ENCODE measurements at places on chromosomes 4 and X.

GRCh38 chr4:84238247-84239090 lies 260.6 kb downstream of the NKX6-1 start:
- H3K36me3 ChIP-seq: no peaks in the 10 kb centered on the region
- H3K4me3 ChIP-seq: no peak overlapping the region
- DNase-seq: no peak

- no peak overlapping the region for H3K4me3 ChIP-seq
- DNase-seq: no peak
- no peaks in the 10 kb centered on the region for H3K36me3 ChIP-seq
- peaks cover 1% of the 10 kb centered on the region for H3K4me1 ChIP-seq
- H3K27me3 ChIP-seq: no peaks in the 10 kb centered on the region
Observed at GRCh38 chr4:80096175-80096850, 23.3 kb upstream of the ANTXR2 start.

DNA sequence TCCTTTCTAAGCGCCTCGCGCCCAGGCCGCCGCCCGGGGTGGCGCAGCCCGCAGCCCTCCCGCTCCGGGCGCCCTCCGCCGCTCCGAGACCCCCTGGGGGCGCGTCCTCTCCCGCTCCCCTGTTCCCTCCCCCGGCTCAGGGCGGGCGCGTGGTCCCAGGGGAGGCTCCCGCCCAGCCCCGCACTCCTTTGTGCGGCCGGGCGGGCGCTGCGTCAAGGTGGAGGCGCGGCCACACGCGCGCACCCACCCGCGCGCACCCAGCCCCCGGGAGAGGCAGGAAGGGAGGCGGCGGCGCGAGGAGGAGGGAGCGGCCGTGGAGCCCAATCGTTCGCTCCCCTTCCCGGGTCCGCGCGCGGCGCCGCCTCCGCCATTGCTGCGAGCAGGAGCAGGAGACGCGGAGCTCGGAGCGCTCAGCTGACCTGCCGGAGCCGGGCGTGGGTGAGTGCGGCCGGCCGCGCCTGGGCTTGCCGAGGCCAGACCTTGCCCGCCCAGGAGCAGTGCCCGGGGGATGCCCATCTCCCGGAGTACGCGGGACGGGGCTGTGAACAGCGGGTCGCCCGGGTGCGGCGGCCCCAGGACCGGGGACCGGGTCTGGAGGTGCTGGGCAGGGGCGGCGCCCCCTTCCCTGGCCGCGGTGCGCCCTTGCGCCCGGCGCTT lies at the start of gene NSG1:
Gene NSG1 (plus strand): TSS at position 367 of the 657 bp plus-strand sequence. CDS start 528 bp downstream, outside the sequence.
- peak within 1 kb of the TSS; percentile 60 for H3K4me3 ChIP-seq
- peak; percentile 48 for DNase-seq
- no peaks in the 10 kb centered on the region for H3K36me3 ChIP-seq
- H3K4me1 ChIP-seq: peaks cover 24% of the 10 kb centered on the region
- no peak within 1 kb of the TSS for H3K27ac ChIP-seq
- peaks cover 84% of the 10 kb centered on the region for H3K27me3 ChIP-seq

DNA sequence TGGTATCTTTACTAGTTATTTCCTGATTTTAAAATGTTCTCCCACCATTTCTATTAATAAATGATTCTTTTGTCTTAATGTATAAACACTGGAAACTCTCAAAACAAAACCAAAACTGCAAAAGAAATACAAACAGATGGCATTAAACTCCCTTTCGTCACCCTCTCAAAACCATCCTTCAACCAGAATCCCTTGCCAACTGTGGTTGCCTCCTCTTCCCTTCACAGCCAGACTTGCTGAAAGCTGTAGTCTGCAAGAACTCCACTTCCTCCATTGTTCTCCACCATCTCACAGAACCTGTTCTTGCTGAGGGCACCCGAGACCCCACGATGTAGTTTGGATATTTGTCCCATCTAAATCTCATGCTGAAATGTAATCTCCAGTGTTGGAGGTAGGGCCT lies 96.5 kb downstream of the WWC2 start:
- no peak overlapping the region for H3K4me3 ChIP-seq
- DNase-seq: no peak
- H3K27me3 ChIP-seq: no peaks in the 10 kb centered on the region
- H3K36me3 ChIP-seq: peaks cover 8% of the 10 kb centered on the region
- H3K4me1 ChIP-seq: peaks cover 9% of the 10 kb centered on the region

- H3K36me3 ChIP-seq: no peaks in the 10 kb centered on the region
- H3K4me1 ChIP-seq: peaks cover 2% of the 10 kb centered on the region
- H3K27me3 ChIP-seq: no peaks in the 10 kb centered on the region
- DNase-seq: peak; percentile 71
- peak overlapping the region; percentile 63 for H3K27ac ChIP-seq
- no peak overlapping the region for H3K4me3 ChIP-seq
Observed at GRCh38 chr4:175421506-175421905, 390.6 kb downstream of the GPM6A start.

DNA sequence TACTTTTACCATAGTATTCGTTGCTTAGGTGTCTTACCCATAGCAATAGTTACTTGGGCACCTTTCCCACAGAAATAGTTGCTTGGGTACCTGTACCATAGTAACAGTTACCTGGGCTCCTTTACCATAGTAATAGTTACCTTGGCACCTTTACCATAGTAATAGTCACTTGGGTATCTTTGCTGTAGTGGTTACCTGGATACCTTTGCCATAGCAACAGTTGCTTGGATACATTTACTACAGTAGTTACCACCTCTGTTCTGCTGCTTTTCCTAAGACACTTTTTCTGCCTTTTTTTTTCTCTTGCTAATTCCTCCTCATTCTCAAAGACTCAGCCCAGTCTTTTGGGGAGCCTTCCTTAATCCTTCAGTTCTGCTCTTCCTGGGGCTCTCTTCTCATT lies 272.8 kb upstream of the PUDP start:
- DNase-seq: no peak
- no peaks in the 10 kb centered on the region for H3K27me3 ChIP-seq
- H3K27ac ChIP-seq: no peak overlapping the region
- no peaks in the 10 kb centered on the region for H3K4me1 ChIP-seq
- no peaks in the 10 kb centered on the region for H3K36me3 ChIP-seq

DNA sequence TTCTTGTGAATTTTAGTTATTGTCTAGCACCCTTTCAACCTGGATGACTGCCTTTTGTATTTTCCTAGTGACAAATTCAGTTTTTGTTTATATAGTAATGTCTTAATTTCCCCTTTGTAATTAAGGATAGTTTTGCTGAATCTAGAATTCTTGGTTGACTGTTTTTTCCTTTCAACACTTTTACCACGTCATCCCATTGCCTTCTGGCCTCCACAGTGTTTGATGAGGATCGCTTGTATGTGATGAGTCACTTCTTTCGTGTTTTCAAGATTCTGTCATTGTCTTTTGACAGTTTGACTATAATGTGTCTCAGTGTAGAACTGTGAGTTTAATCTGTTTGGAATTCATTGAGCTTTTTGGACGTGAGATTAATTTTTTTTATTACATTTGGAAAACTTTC lies 30.1 kb downstream of the KDM6A start:
- H3K4me3 ChIP-seq: no peak overlapping the region
- no peak overlapping the region for H3K27ac ChIP-seq
- H3K27me3 ChIP-seq: no peaks in the 10 kb centered on the region
- H3K36me3 ChIP-seq: no peaks in the 10 kb centered on the region

DNA sequence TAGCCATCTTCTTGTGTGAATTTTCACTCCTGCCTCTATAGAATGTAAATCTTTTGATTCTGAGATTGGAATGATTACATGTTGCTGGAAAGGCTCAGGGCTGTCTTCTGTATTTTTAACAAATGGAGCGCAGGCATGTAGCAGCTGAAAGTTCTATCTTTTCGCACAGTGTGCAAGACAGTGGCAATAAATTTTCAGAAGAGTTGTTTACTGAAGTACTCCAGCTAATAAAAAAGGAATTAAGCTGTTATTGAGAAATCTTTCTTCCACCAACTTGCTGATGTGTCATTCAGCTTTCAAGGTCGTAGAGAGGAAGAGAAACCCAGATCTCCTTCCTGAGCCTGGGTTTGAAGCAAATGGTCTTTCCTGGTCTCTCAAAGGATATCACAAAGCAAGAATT lies 122.0 kb upstream of the PUDP start:
- no peaks in the 10 kb centered on the region for H3K27me3 ChIP-seq
- peak; percentile 69 for DNase-seq
- no peak overlapping the region for H3K27ac ChIP-seq
- no peaks in the 10 kb centered on the region for H3K36me3 ChIP-seq
- no peak overlapping the region for H3K4me3 ChIP-seq
- no peaks in the 10 kb centered on the region for H3K4me1 ChIP-seq

- DNase-seq: no peak
- H3K4me1 ChIP-seq: peaks cover 3% of the 10 kb centered on the region
- no peaks in the 10 kb centered on the region for H3K27me3 ChIP-seq
- peak overlapping the region; percentile 32 for H3K27ac ChIP-seq
Observed at GRCh38 chr4:180134091-180134866, 2108.9 kb upstream of the TENM3 start.

DNA sequence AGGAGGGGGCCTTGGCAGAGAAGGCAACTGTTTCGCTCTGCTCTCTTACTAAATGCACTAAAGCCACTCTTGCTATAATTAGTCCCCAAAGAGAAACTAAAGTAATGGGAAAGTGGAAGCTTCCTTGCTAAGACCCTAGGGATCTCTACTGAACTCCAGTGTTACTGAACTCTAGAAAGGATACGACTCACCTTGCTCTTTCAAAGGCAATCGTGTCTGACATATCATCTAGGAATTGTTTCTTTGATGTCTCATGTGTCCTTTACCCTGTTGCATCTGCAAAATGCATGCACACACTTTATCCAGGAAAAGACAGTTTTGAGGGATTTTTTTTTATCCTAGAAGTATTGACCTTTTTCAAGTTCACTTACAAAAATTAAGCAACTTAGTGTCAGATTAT lies 148.1 kb upstream of the FAM9B start:
- no peaks in the 10 kb centered on the region for H3K4me1 ChIP-seq
- no peaks in the 10 kb centered on the region for H3K36me3 ChIP-seq
- no peak overlapping the region for H3K4me3 ChIP-seq
- DNase-seq: peak; percentile 13

- H3K27ac ChIP-seq: no peak overlapping the region
- H3K4me1 ChIP-seq: no peaks in the 10 kb centered on the region
- no peaks in the 10 kb centered on the region for H3K27me3 ChIP-seq
- H3K4me3 ChIP-seq: no peak overlapping the region
- no peak for DNase-seq
- no peaks in the 10 kb centered on the region for H3K36me3 ChIP-seq
Observed at GRCh38 chr4:103757631-103758030, 37.8 kb upstream of the TACR3 start.

DNA sequence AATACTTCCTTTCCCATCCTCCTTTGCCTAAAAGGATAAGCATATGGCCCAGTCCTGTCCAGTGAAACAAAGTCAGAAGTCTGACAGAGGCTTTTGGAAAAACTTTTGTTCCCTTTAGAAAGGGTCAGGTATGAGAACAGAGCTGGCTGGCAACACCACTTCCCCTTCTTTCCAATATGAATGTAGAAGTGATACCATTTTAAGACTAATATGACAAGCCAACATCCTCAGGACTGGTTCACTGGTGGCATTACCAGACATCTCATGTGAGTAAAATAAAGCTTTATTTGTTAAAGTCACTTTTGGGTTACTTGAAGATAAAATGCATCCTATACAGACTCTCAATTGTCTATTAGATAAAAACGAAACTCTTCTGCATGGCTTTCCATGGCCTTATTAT lies 83.6 kb upstream of the PTCHD1 start:
- H3K4me3 ChIP-seq: no peak overlapping the region
- no peaks in the 10 kb centered on the region for H3K27me3 ChIP-seq
- DNase-seq: no peak
- H3K4me1 ChIP-seq: no peaks in the 10 kb centered on the region

DNA sequence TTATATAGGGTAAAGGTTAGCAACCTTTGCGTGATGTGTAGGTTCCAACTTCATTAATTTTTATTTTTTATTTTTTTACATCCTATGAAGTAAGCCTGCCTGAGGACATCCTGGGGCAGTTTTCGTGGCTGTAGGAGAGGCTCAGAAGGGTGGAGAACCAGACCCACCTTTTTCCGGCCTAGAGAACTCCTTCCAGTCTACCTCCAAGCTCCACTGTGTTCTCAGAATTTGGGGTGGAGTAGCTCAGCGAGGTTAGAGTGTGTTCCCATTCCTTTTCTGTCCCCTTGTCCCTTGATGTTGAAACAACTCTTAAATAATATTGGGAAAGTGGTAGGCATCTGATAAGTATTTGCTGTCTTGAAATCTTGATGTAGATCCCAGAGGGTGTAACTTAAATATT lies 32.4 kb downstream of the MTHFD2L start:
- no peak for DNase-seq
- no peaks in the 10 kb centered on the region for H3K36me3 ChIP-seq
- no peak overlapping the region for H3K4me3 ChIP-seq

- H3K27ac ChIP-seq: no peak overlapping the region
- no peak for DNase-seq
- H3K4me1 ChIP-seq: peaks cover 5% of the 10 kb centered on the region
Observed at GRCh38 chr4:87962398-87963146, 12.9 kb upstream of the SPP1 start.

DNA sequence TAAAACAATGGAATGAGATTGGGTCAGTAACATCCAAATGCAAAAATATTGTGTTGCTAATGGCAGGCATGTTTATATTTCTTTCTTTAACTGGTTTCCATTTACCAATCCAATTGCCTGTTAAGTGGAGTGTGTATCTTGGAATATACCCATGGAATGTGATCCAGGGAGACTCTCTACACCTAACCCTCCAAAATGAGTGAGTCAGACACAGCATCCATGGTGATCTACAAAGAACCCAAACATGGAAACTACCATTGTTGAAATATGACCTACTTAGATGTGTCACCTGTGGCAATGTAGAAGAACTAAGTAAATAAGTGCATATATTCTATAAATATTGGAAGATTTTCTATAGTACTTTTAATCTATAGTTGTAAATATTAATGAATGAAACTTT lies 110.3 kb downstream of the AREG start:
- no peaks in the 10 kb centered on the region for H3K36me3 ChIP-seq
- no peaks in the 10 kb centered on the region for H3K4me1 ChIP-seq
- no peak overlapping the region for H3K4me3 ChIP-seq

DNA sequence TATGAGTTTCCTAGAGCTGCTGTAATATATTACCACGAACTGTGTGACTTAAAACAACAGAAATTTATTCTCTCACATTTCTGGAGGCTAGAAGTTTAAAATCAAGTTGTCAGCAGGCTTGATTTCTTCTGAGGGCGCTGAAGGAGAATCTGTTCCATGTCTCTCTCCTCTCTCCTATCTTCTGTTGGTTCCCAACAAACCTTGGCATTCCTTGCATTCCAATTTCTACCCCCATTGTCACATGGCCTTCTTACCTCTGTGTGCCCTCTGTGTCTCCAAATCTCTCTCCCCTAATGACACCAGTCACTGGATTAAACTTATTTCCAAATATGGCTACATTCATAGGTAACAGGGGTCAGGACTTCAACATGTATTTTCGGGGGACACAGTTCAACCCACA lies 672.7 kb downstream of the RPA4 start:
- no peak overlapping the region for H3K4me3 ChIP-seq
- H3K27ac ChIP-seq: no peak overlapping the region
- no peaks in the 10 kb centered on the region for H3K4me1 ChIP-seq
- H3K36me3 ChIP-seq: no peaks in the 10 kb centered on the region

GRCh38 chr4:111282035-111282434 lies 659.2 kb upstream of the PITX2 start:
- no peaks in the 10 kb centered on the region for H3K27me3 ChIP-seq
- H3K36me3 ChIP-seq: no peaks in the 10 kb centered on the region
- DNase-seq: no peak
- no peak overlapping the region for H3K4me3 ChIP-seq
- no peak overlapping the region for H3K27ac ChIP-seq
